AG04449 (cell line): ENCODE measurements at places on chromosomes 1 and 21.

GRCh38 chr1:200221614-200222282 lies 188.1 kb downstream of the ZNF281 start:
- DNase-seq, result no peak

GRCh38 chr1:15218287-15219279 lies 28.4 kb upstream of the FHAD1 start:
- no peak for DNase-seq

DNA sequence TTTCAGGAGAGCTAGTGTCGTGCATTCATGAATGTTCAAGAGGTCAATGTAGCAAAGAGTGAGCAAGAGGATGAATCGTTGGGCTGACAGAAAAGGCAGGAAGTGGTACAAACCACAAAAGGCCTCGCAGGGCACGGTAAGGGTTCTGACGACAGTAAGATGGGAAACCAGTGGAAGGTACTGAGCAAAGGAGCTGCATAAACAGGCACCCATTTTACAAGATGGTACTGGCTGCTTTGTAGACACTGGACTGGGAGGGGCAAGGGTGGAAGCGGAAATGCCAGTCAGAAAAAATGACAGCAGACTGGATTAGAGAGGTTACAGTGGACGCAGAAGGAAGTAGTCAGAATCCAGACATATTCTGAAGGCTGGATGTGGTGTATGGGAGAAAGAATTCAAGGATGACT lies 123.5 kb downstream of the PTPN14 start:
- peak; percentile 79 for DNase-seq

DNA sequence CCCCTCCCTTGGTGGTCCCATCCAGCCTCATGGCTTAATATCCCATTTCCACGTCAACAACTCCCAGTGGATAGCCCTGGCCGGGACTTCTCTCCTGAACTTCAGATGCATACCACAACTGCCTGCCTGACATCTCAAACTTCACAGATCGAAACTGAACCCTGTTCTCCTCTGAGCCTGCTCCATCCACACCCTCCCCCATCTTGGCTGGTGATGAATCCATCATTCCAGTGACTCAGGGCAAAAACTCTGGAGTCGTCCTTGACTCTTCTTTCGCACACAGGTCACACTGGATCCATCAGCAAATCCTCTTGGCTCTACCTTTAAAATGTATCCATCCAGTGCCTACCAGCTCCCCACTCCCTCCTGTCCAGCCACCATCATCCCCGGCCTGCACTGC lies 3.9 kb downstream of the TAS1R2 start:
- no peak for DNase-seq

- DNase-seq, result no peak
Measured at GRCh38 chr21:25563361-25564116, 43.7 kb downstream of the MRPL39 start.

DNA sequence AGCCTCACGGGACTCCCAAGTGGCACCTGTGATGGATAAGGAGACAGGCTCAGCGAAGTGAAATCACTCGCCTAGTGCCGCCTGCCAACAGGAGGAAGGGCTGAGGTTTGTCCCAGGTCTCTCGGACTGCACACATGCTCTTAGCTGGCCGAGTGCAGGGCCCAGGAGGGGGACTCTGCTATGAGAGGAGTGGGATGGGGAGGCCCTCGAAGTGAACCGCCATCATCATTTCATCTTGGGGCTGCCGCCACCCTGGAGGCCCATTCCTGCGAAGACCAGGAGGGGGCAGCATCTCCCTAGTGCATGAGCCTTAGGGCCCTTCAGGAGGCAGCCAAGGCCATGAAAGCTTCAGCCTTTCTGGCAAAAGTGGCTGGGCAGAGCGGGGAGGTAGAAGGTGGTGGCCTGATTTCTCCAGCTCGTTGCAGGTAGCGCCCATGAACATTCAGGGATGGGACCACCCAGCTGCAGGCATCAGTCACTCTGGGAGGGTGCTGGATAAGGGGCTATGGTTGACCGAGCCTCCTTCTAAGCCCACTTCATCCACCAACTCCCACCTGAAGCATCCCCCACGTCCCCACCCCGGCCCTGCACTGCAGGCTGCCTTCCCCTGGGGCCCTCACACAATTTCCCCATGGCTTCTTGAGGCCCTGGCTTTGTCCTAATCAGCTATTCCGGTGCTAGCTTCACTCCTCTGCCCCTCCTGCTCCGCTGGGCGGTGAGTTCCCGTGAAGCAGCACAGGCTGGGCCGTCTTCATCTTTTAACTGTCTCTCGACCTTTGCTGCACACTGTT lies 17.2 kb upstream of the RASSF5 start:
- DNase-seq, result no peak

GRCh38 chr1:47181095-47181954 lies 8.5 kb downstream of the PDZK1IP1 start:
- DNase-seq, result no peak

GRCh38 chr1:7228252-7228961 lies 443.2 kb downstream of the CAMTA1 start:
- no peak for DNase-seq

GRCh38 chr1:200228081-200228480 lies 181.8 kb downstream of the ZNF281 start:
- DNase-seq, result no peak

- no peak for DNase-seq
Measured at GRCh38 chr1:153432874-153433681, 16.8 kb downstream of the S100A7A start.

DNA sequence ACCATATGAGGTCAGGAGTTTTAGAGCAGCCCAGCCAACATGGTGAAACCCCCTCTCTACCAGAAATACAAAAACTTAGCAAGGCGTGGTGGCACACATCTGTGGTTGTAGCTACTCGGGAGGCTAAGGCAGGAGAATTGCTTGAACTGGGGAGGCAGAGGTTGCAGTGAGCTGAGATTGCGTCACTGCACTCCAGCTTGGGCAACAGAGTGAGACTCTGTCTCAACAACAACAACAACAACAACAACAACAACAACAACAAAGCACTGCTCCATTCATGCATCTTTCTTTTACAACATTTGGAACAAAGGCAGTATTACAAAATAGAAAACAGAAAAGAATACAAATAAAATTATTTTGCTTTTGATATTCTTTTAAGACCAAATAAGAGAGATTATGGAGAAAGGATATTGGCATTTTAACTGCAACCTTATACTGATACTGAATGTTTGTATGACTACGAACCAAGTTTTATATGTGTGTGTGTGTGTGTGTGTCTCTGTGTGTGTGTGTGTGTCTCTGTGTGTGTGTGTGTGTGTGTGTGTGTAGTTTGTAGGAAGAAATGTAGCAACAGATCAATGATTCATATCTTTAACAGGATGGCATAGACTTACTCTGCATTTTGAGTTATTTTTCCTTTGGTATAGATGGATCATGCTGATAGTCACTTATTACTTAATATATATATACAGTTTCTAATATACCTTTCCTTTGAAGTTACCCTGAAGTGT lies 24.6 kb downstream of the ATF6 start:
- DNase-seq, result no peak

DNA sequence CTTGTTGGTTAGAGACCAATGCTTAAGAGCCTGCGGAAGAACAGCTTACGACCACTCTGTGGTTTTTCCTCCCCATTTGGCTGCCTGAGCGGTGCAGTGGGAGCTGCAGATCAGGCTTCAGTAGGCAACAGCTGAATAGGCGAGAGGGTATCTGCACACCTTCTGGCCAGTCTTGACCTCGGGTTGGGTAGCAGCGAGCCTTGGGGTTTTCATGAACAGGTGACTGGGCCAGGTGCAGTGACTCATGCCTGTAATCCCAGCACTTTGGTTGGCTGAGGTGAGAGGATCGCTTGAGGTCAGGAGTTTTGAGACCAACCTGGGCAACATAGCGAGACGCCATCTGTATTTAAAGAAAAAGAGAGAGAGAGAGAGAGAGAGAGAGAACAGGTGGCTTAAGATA lies 41.0 kb downstream of the NENF start:
- no peak for DNase-seq

GRCh38 chr1:27258598-27258997 lies 24.2 kb downstream of the WDTC1 start:
- no peak for DNase-seq

DNA sequence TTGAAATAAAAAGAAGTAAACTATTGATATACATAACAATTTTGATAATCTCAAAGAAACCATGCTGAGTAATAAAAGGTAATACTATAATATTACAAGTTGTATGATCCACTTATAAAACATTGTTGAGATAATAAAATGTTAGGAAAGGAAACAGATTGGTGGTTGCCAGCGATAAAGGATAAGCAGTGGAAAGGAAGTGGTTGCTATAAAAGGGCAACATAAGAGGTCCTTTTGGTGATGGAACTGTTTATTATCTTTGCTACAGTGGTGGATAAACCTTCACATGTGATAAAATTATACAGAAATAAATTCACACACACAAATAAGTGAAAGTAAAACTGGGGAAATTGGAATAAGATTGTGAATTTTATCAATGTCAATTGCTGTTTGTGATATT lies 15.1 kb downstream of the OR6F1 start:
- no peak for DNase-seq

DNA sequence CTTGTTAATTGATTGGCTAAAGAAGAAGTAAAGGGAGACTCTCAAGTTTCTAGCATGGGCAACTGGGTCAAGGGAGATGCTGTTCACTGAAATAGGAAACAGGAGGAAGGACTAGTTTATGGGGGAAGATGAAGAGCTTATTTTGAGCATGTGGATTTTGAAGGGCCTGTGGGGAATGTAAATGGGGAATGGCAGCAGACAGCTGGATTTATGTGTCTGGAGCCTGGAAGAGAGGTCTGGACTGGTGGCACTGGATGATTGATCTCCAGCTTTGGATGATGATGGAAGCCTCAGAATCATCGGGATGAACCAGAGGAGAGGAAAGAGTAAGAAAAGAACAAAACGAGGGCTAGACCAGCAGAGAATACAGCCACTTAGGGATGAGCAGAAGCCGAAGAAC lies 54.9 kb upstream of the ENAH start:
- no peak for DNase-seq

GRCh38 chr1:214259353-214259977 lies 21.5 kb upstream of the SMYD2 start:
- no peak for DNase-seq

DNA sequence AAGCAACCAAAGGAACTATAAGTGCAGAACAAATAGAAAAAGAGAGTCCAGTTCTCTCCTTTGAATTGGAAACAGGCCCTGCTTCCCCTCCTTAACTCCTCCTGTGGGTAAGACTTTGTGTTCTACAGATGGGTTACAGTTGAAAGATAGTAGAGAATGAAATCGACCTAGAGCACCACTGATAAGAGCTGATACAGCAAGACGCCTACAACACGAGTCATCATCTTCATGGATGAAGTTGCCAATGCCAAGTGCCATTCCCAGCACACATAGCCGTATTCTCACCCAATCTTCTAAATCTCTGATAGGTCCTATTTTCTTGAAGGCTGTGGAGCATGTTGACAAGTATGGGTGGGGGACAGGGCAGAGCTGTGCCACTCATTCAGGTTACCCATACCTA lies 99.8 kb upstream of the CAMK1G start:
- DNase-seq, result no peak

DNA sequence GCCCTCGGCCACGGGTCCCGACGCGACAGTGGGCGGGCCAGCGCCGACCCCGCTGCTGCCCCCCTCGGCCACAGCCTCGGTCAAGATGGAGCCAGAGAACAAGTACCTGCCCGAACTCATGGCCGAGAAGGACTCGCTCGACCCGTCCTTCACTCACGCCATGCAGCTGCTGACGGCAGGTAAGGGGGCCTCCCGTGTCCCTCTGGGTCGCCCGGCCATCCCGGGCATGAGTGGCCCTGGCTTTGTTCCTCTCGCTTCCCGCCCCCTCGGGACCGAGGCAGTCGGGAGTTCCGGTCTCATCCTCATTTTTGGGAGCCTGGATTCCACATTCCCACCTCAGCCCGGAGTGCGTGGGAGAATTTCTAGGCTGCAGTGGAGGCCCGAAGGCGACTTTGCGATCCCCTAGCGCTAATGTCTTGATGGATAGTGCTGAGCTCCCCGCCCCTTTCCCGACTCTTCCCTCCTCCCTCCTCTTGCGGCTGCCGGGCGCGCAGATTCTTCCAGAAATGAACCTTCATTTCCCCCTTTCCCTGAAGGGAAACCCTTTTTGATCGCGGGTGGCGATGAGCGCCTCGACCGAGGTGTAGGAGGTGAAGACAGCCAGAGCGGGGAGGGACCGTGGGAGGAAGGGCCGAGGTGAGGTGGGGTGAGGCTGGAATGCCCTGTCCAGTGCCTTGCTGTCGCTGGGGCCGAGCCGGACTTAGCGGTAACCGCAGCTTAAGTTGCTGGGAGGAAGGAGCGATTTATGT lies 705 bp downstream of the KHDRBS1 start:
- no peak for DNase-seq

GRCh38 chr1:159092036-159092760 lies 15.6 kb upstream of the AIM2 start:
- peak; percentile 33 for DNase-seq

DNA sequence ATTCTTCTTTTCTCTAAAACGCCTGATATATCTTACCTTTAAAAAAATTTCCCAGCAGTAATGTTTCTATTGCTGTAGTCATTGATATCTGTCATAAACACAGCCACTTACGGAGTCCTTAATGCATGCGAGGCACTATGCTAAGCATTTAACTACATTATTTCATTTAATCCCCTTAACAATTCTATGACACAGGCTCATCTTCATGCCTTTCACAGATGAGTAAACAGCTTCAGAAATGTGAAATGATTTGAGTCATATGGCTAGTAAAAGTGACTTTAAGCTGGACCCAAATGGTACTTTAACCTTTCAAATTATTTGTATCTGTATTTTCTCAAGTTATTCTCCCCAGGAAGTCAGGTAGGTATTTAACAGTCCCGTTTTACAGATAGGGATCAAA lies 125.1 kb upstream of the FGGY start:
- no peak for DNase-seq

DNA sequence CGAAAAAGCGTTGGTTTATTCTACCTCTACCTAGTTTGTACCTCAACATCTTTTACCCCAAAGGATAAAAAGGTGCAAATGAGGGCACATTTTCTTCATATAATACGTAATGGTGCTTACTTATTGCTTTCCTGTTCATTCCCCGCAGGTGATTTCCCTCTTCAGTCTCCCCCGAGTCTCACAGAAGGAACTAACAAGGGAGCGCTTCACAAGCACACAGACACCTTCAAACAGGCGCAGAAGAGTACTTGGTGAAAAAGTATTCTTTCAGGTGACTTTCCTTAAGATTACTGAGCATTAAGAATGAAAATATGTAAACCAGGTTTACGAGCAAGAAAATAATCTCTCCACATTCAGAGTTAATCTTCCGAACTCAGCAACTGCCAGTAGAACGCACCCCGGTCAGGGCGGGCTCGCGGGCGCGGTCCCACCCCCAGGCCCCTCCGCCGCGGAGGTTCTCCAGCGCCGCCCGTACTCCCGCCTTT lies 511 bp upstream of the RABGAP1L start:
- no peak for DNase-seq

GRCh38 chr1:230144010-230144614 lies 77.1 kb downstream of the GALNT2 start:
- no peak for DNase-seq

DNA sequence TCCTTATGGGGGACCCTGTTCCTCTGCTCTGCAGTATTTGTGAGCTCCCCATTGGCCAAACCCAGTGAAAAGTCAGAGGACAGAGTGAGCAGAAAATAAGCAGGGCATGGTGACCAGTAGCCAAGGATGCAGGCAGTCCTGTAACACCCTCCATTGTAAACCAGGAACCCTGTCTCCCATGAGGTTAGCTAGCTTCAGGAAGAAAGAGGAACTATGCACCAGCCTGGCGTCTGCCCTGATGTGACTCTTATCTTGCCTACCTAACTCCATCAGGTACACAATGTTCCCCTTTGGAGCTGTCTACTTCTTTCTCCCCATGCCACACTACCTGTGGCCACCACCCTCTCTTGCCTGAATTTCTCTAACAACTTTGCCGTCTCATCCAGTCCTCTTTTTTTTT lies 119.2 kb downstream of the LRIG2 start:
- no peak for DNase-seq
